Suppressor macrophage (primary cell): ENCODE measurements at places on chromosomes 12 and 14.
A peak's percentile ranks its signal among the peaks of the same experiment; 100 is the strongest.

DNA sequence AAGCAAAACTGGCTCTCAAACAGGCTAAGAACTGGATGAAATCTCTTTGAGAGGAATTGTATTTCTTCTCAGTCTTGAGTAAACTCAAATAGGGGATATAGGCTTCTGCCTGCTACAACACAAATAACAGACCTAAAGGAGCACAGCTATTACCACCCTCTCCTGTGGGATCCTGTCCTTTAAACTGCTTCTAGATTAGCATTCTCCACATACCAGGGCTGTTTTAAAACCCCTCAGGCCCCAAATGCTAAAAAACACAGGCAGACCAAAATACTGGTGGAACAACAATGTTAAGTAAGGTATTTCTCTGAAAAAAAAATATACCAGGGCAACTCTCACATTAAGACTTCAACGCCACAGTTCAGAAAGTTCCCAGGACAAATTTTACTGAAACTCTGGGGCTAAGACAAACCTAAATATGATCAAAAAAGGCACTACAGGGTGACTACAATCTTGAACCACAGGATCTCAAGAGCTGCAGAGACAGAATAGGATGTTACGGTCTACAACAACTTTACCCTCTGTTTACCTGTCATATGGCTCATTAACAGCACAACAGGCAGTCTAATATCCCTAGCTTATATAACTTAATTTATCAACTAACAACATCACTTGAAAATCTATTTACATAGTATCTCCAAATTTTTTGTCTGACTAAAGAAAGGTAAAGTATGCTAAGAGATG lies 7.2 kb downstream of the CPNE8 start:
- DNase-seq = no peak

DNA sequence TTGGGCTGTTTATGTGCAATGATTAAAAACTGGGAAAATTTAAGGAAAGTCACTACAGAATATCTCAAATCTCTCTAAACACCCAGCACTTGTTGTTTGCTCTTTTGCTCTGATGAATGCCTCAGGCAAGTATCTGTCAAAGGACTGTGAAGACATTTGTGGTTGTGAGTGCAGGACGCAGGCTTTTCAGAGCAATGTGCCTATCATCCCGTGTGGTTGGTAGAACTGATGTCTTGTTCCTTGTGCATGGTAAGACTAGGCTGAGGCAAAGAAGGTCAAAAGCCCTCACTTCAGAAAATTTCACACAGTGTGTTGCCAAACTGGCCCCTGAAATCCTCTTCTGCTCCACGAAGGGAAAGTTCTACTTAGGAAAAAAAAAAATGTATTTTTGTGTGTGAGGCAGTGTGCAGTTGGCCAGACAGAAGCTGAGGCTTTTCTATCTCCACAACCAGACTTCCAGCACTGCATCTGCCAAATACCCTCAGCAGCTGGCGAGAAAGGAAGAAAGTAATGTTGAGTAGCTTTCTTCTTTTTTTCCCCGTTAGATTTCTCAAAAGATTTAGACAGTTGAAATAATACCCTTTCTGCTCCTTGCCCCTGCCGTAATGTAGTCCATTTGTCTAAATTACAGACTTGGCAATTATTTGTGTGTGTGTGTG lies 1103.1 kb downstream of the VRK1 start:
- DNase-seq = no peak

GRCh38 chr12:26058308-26058707 lies 66.5 kb downstream of the BHLHE41 start:
- DNase-seq = no peak

- no peak for DNase-seq
Observed at GRCh38 chr12:113019025-113019424, 37.5 kb upstream of the DTX1 start.

GRCh38 chr12:110277530-110278254 lies 3.4 kb upstream of the ATP2A2 start:
- no peak for DNase-seq

- no peak for DNase-seq
Observed at GRCh38 chr12:47736877-47737676, 11.8 kb upstream of the ENDOU start.

GRCh38 chr12:101074940-101075680 lies 134.9 kb downstream of the SLC5A8 start:
- no peak for DNase-seq

GRCh38 chr12:32435921-32436705 lies 36.8 kb downstream of the FGD4 start:
- DNase-seq = no peak

- DNase-seq = no peak
Observed at GRCh38 chr14:103782376-103782775, 65.0 kb downstream of the PPP1R13B start.

GRCh38 chr12:100371146-100371545 lies 14.3 kb downstream of the SLC17A8 start:
- DNase-seq = no peak

DNA sequence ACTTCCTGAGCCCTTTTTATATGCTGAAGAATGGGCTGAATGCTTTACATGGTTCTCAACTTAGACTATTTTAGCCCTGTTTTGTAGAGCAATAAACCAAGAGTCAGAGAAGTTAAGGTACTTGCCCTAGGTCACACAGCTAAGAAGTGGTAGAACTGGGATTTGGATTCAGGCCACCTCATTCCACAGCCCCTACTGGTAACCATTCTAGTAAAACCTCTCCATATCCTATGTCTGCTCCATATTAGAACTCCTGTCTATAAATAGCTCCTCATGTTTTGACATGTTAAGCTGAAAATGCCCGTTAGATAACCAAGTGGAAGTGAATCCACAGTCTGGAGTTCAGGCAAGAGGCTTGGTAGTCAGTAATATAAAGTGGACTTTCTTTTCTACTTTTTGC lies 111.6 kb downstream of the HECTD4 start:
- no peak for DNase-seq

DNA sequence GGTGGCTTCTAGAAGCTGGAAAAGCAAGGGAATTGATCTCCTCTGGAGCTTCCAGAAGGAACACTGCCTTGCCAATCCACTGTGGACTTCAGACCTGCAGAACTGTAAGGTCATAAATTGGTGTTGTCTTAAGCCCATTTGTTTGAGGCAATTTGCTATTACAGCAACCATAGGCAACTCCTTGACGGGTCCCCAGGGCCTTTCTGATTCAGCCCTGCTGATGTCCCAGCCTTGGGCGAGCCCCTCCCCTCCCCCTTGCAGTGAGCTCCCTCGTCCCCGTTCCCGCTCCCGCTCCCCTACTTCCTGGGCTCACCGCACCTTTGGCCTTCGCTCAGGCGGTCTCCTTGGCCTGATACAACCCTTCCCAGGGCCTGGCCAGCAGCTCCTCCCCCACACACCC lies 18.9 kb upstream of the DIO3 start:
- no peak for DNase-seq

DNA sequence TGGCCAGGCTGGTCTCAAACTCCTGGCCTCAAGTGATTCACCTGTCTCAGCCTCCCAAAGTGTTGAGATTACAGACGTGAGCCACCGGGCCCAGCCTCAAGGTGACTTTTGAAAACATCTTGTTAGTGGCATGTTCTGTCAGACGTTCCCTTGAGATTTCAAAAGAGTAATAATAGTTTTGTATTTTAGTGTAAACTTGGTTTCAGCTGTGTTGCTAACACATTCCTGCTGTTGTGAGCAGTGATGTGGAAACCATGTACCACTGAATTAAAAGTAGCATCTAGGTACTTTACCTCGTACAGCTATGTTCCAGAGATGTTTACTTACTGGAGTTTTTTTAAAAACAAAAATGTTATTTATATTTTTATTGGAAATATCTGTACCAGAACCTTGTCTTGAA lies 111.3 kb downstream of the AEBP2 start:
- DNase-seq = no peak

- DNase-seq = peak; percentile 32
Observed at GRCh38 chr12:2998789-2999264, 39.6 kb downstream of the TEAD4 start.

DNA sequence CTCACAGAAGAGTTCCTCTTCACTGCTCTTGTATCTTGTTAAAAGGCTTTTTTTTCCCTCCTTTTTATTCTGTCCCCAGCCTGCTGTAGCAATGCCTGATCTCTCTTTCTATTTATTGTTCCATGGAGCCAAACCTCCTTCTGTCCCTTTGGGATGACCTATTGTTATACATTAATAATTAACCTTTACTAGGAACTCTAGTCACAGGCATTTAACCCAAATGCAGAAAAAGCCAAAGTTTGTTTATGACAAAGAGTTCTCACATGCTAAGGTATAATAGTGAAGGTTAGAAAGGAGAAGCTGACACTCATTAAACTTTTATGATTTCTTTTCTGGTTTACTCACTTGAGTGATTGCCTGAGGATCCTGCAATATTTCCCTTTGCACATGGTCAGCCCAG lies 535.8 kb downstream of the NRXN3 start:
- no peak for DNase-seq

GRCh38 chr12:26872625-26873024 lies 39.6 kb upstream of the ITPR2 start:
- no peak for DNase-seq

DNA sequence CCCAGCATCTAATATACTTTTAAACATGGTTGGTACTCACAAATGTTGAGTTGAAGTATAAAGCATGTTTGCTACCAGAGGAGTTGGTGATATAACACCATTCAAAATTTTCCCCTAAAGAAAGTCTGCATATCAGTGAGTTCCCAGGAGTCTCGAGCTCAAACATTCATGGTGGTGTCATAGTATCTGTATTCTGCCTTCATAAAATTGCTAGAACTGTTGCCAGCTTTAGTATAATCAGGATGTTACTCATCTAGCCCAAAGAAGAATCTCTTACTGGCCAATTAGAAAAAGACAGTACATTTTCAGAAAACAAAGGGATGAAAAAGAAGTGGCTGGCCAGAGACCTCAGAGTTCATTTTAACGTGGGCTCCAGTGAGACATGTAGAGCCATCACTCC lies 374.7 kb downstream of the KCNH5 start:
- no peak for DNase-seq

DNA sequence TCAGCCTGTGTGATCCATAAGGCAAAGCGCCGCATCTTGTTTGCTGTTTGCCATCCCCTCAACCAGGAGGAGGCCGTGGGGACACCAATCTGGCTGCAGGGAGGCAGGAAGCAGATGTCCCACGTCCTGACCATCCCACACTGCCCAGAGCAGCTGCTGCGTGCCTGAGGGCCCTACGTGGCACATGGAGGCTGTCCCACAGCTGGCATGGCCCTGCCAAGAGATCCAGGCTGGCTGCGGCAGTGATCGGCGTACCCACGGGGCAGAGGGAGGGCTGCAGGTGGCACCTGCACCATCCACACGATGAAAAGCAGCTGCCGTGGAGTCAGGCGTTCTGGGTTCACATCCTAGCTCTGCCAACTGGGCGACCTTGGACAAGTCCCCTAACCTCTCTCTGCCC lies 42.0 kb downstream of the NCOR2 start:
- no peak for DNase-seq

DNA sequence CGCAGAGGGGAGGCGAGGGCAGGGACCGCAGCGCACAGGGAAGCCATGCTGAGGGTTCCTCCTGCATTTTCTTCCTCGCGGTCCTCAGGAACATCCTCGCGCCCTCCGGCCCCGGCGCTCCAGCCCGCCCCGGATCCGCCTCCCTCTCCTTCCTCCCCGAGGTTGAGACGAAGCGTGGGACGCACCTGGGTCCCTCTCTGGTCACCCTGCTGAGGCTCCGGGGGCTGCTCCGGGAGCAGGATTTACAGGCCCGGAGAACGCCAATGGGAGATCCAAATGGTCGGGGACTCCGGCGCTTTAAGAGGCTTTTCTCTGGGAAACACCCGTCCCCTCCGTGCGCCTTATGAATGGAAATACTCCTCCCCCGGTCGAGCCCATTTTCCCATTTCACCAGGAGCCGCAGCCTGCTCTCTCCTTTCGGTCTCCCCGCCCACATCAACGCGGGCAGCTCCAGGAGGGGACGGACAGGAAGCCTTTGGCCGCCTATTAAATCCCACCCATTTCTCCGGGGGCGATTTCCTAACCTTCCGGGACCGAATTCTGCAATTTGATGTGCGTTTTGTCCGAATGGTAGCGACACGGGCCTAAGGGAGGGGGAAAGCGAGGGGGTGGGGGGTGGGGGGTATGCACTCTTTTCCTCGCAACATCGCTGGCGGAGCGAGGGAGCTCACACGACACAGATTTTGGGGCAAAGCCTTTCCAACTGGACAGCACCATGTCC lies at the start of gene UNC79:
Gene UNC79, plus strand, starts transcription at position 625 of the 721 bp plus-strand sequence. Its CDS starts 91 bp downstream, at position 716.
- no peak for DNase-seq

GRCh38 chr14:67881225-67881624 lies 61.6 kb downstream of the RAD51B start:
- DNase-seq = no peak
